Amygdala (tissue), 56 donors: ENCODE measurements at places on chromosomes 4 and X.

DNA sequence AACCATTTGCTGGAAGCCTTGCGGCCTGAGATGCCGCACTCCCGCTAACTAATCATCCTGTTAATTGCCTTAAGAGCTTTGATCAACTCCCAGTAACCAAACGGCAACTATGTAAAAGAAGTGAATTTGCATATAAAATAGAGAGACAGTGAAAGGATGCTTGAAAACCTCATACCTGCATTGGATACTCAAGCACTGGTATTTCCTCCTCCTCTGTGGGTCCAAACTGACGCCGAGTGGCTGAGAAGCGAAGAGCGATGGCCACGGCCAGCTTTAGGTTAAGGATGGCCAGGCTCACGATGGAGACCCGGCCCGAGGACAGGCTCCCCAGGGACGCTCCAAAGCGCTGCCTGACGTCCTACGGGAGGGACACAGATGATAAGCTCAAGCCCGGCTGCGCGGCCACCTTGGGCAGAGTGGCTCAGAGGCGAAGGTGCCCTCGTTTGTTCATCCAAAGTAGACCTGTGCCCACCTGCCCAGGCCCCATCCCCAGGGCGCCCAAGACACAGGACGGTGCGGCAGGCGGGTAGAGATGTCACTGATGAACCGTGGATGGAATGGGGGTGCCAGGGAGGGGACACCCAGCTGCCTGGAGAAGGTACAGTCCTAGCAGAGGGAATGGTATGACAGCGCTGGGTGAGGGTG lies 43.6 kb downstream of the ACOX3 start:
- no peak for DNase-seq

- no peak for DNase-seq
These were observed 152.7 kb downstream of the TEX11 start for GRCh38 chrX:70755850-70756249.

GRCh38 chr4:93732509-93732908 lies 96.0 kb upstream of the ATOH1 start:
- no peak for DNase-seq

DNA sequence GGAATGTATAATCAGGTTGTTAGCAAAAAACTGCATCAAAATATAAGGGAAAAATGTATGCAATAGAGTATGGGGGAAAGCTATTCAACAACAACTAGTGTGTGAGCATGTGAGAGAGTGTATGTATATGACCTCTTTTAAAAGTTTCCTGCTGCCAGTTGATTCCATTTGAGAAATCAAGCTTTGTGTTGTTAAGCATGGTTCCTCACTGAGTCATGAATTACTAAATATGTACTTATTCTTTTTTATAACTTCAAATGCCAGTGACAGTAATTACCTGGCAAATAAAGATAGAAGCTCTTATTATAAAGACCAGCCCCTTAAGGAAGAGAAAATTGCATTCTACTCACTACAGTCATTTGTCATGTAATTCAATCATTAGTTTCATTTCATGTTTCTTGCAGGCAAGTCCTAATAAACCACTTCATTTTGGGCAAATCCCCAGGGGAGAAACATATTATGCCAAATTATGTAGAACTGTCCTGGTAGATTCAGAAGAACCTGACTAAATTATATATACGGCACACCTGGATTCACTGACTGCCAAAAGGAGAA lies 19.2 kb downstream of the RASGEF1B start:
- no peak for DNase-seq

DNA sequence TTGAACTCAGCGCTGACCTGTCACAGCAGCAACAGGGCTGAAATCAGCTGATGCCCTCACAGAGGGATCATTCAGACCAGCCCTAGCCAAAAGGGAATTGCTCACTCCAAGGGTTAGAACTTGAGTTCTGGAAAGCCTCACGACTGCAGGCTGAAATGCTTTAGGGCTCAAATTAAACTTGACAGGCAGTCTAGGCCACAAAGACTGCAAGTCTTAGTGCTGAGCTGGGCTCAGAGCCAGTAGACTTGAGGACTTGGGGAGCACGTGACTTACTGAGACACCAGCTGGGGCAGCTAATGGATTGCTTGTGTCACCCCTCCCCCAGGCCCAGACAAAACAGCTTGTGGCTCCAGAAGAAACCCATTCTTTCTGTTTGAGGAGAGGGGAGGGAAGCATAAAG lies 119.0 kb upstream of the SLC6A14 start:
- DNase-seq: no peak

DNA sequence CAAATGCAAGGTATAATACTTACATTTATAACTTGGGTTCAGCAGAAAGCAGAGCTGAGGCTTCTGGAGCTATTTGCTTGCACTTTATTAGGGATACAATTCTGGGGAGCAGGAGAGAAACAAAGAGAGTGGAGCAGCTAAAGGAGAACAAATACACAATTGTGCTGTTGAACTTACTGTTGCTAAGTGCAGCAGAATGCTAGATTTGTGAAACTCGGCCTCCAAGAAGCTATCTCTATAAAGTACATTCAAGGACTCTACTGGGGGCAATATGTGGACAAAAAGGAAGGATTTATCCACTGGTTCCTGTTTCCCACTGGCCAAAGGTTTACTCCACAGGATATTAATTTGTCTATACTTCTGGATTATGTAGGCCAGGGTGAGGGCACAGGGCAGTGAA lies 86.8 kb downstream of the PPP1R2C start:
- DNase-seq: no peak

- DNase-seq: no peak
These were observed 540 bp downstream of the ZNF721 start for GRCh38 chr4:498328-498904.

- DNase-seq: peak; percentile 35
These were observed 5.4 kb downstream of the SCARB2 start for GRCh38 chr4:76208005-76208765.

GRCh38 chrX:38718311-38718710 lies 82.9 kb upstream of the MID1IP1 start:
- no peak for DNase-seq

GRCh38 chr4:155891058-155891457 lies 12.4 kb upstream of the TDO2 start:
- DNase-seq: no peak

- DNase-seq: no peak
These were observed 15.0 kb downstream of the SRPX2 start for GRCh38 chrX:100658941-100659381.

- DNase-seq: no peak
These were observed 7.5 kb upstream of the BCOR start for GRCh38 chrX:40104985-40105834.

- no peak for DNase-seq
These were observed 12.7 kb upstream of the SPCS3 start for GRCh38 chr4:176306837-176307665.

DNA sequence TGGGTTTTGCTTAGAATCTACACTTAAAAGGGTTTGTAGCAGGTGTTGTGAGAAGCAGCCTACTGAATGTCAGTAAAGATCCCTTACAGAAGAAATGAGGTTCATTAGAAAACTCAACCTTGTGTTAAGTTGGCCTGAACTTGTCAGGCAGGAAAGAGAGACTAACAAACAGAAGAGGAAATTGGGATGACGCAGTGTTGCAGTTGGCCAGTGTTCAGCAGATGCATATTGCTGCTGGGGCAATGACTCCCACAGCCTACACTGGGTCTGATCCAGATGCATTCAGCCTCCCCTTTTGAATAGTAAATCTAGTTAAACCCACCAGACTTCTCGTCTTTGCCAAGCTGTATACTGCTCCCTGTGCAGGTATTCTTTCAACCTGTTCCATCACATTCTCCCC lies 409.4 kb downstream of the UBE2NL start:
- DNase-seq: no peak

- DNase-seq: no peak
These were observed 73.6 kb downstream of the SNX25 start for GRCh38 chr4:185282968-185283367.

DNA sequence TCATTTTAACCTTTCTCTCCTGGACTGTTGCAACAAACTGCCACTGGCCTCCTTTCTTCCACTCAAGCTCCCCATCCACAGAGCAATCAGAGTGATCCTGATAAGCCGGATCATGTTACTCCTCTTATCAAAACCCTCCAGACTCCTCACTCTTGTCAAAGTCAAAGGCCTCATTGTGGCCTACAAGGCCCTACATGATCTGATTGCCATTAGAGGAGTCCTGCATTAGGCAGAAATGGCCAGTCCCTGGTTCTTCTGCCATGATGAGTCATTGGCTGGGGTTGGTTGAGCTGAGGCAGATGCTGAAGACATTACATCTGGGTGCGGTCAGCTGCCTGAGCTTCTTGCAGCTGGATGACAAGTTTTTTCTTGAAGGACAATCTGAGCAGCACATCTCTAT lies 32.7 kb upstream of the CASK start:
- DNase-seq: no peak

GRCh38 chrX:40145001-40145922 lies 47.5 kb upstream of the BCOR start:
- DNase-seq: no peak

DNA sequence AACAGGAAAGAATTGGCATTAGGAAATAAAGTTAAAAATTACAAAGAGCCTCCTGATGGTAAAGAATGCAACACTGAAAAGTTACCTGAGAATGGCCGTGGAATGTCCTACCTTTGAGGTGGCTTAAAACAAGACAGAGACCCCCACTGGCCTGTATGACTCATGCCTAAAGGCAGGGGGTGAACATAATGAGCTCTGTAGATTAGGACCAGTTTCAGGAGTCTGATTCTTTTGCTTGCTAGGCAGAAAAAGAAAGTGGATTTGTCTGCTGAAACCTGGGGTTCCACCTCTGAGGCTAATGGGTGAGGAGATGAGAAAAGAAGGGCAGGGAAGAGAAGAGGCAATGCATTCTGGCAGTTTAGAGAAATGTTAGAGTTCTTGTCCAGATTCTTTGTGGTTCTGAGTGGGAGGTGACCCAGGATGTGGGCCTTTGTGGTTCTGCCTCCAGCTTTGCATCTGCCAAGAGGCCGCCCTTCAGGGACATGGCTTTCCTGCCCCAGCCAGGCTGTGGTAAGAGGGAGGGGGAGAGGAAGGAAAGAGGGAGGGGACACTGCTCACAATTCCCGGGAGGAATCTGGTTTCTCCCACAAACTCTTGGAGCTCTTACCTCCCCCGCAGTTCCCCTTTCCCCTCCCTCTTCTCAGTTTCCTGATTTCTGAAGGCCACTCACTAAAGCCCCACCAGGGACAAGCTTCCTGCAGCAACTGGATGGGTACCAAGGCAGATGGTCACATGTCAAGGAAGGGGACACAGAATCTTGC lies 109.6 kb downstream of the EFNB1 start:
- DNase-seq: no peak

GRCh38 chr4:7803992-7804755 lies 135.5 kb downstream of the AFAP1 start:
- DNase-seq: peak; percentile 50

DNA sequence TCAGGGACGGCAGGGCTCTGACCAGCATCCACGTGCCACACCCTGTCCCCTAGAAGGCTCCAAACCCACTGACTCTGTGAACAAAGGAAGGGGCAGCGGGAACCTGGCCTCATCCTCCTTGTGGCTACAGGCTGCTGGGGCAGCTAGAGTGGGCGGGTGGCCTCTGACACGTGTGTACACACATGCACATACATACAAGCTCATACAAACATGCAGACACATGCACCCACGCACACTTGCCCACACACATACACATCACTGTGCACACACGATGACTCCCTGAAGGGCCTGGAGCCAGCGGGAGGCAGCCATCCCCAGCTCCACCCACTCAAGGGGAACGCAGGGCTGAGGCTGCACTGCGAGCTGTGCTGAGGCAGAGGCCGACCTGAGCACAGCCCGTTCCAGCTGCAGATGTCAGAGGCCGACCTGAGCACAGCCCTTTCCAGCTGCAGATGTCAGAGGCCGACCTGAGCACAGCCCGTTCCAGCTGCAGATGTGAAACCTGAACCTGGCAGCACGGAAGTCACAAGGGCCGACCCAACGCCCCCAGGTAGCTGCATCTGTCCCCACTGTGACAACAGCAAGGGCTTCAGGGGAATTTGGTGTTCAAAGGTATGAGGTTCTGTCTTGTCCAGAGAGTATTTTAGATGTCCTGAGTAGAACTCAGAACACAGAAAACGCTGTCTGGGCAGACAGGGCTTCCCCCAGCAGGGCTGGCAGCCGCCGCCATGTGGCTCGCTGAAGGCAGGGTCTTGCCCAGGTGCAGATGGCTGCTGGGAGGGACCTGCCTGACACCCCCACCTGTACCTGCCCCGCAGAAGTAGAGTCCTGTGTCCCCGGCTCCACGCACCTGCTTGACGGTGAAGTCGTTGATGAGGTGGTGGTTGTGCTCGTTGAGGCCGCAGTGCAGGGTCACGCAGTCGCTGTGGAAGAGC lies 33.5 kb downstream of the CTBP1 start:
- no peak for DNase-seq

DNA sequence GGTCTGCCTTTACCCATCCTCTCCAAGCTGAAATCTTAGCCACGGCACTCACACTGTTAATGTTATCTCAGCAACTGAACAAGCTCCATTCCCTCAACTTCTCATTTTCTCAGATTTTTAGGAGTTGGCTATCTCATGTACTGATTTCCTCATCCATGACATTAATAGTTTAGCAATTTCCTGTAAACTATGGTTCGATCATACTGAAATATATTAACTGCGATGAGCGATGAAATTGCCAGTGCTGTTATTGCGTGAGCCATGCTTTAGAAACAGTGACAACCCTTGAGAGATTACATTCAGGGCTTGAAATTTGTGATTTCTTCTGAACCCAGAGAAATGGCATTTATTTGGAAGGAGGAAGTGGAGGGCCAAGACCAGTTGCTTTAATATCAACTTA lies 223.7 kb downstream of the GPAT3 start:
- DNase-seq: no peak

- DNase-seq: no peak
These were observed 53.0 kb downstream of the ARSF start for GRCh38 chrX:3094261-3094660.

- no peak for DNase-seq
These were observed 126.5 kb downstream of the CHIC2 start for GRCh38 chr4:53937918-53938317.

DNA sequence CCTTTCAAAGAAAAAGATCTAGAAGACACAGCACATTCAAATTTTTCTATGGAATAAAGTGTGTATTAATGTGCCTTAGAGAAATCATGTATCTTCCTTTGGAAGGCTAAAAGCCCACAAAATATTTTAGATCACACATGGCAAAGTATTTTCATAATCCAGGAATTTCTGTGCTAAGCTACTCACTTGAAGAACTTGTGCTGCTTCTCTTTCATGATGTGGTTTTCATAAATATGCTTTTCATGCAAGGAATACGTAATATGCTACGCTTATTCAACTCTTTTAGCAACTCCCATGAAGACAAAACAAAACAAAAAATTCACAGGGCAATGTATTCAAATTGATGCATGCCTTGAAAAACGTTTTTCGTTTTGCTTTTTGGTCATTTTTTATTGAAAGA lies 125.6 kb downstream of the ARHGAP24 start:
- no peak for DNase-seq

GRCh38 chr4:86493460-86493859 lies 100.7 kb upstream of the PTPN13 start:
- DNase-seq: no peak

- peak; percentile 5 for DNase-seq
These were observed 175.7 kb upstream of the BCOR start for GRCh38 chrX:40273356-40274050.

- no peak for DNase-seq
These were observed 158.6 kb downstream of the STPG2 start for GRCh38 chr4:97984545-97985131.

- DNase-seq: peak; percentile 47
These were observed 94.7 kb downstream of the SEL1L3 start for GRCh38 chr4:25767877-25768725.
